Stimulated activated CD8-positive, alpha-beta memory T cell treated with anti-CD3 and anti-CD28 coated beads, Interleukin-15, amount 100 ng/mL, for 1 hour (primary cell): ENCODE measurements at places on chromosomes 13 and 19.

DNA sequence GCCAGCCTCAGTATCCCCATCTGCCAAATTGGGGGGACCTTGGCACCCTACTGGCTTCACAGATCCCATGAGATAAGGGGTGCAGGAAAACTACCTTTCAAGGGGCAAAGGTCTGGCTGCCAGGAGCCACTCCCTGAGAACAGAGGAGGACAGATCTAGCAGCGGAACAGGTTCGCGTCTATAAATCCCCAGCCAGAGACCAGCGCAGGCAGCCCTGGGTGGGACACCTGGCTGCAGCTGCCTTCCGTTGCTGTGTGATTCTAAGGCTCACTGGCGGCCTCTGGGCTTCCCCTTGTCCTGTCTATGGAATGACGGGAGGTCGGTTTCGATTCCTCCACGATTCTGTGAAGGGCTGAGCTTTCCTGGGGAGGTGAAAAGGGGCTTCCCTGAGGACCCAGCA, 7.3 kb downstream of the RELB start:
- no peak for DNase-seq

DNA sequence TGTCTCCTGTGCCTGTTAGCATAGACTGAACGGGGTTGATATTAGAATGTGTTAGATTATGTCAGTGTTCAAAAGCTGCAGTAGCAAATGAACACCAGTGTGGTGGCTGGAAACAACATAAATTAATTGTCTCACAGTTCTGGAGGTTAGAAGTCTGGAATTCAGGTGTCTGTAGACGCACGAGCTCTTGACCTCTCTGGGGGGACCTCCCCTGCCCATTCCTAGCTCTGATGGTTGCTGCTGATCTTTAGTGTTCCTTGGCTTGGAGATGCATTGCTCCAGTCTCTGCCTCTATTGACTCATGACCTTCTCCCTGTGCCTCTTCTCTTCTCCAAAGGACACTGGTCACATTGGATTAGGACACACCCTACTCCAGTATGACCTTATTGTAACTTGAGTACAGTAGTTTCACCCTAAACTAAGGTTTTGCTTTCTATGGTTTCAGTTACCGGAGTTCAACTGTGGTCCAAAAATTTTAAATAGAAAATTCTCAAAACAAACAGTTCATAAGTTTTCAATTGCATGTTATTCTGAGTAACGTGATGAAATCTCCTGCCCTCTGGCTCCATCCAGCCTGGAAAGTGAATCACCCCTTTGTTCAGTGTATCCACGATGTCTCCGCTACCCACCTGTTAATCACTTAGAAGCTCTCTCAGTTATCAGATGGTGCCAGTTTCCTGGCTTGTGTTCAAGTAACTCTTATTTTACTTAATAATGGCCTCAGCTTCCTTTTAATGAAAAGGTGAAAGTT, 273.2 kb downstream of the MYO16 start:
- DNase-seq: no peak

- DNase-seq: no peak
Observed at GRCh38 chr19:50377051-50377461, 799 bp downstream of the NR1H2 start.

GRCh38 chr13:109256866-109257760, 529.3 kb downstream of the IRS2 start:
- DNase-seq: no peak

GRCh38 chr13:42490676-42491075, 83.3 kb upstream of the TNFSF11 start:
- DNase-seq: no peak

DNA sequence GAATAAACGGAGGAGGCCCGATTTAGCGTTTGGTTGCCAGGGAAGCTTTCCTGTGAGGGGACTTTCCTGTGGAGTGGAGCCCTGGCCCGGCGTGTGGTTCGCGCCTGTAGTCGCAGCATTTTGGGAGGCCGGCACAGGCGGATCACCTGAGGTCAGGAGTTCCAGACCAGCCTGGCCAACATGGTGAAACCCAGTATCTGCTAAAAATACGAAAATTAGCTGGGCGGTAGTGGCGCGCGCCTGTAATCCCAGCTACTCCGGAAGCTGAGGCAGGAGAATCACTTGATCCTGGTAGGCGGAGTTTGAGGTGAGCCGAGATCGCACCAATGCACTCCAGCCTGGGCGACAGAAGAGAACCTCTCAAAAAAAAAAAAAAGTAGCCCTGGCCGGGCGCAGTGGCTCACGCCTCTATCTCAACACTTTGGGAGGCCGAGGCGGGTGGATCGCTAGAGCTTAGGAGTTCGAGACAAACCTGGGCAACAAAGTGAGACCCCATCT, 6.9 kb downstream of the KANK3 start:
- DNase-seq: no peak

DNA sequence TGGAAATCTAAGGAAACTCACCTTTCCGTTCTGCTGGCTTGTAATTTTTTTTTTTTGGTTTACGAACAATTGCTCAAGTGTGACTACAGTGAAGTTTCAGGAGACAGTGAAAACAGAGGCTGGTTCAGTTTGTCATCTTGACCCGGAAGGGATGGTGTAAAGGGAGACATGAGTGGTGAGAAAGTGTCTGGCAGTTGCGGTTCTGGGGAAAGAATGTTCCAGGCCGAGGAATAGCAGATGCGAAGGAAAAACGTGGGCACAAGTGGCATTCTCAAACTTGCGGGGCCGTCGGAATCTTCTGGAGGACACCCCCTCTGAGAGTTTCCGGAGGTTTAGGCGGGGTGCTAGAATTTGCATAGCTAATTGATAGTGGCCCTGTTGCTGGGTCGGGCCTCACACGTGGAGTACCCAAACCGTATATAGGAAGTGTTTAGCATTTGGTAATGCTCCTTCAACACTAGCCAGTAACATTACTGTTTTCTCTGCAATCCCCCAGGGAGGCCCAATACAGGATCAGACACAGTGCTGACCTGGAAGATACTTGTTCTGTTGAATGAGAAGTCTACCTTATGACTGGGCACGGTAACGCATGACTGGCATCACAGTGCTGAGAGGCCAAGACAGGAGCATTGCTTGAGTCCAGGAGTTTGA, 2.8 kb upstream of the TNFSF9 start:
- DNase-seq: no peak
